GOT3 (cell line): ENCODE measurements at places on chromosomes 6 and 20.

DNA sequence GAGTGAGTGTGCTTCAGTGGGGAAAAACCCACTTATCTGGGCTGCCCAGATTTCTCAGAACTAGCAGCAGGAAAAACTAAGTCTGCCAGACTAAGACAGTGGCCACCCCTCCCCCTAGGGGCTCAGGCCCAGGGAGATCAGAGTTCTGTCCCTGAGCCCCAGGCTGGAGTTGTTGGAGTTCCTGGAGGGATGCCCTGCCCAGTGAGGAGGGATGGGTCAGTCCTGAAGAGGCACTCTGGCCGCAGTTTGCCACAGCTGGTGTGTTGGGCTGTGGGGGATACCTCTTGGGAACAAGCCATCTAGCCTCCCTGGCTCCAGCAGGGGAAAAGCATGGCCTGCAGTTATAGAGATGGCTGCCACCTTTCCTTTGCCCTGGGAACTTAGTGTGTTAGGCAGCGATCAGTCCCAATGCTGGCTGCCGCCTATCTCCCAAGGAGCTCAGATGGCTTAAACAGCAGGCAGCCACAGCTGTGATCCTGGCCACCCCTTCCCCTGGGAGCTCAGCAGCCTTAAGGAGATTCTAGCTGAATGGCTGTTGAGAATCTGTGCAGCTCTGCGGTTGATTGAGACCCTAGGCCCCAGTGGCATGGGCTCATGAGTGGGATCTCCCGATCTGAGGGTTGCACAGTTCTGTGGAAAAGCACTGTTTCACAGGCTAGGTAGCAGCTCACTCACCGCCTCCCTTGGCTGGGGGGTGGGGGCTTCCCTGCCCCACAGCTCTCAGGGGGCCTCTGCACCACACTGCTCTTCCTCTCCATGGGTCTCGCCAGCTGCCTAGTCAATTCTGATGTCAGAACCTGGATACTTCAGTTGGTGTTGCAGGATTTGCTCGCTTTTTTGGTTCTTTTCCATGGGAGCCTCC lies 13.2 kb downstream of the SIRPG start:
- DNase-seq: no peak

GRCh38 chr20:51434580-51435247 lies 107.8 kb downstream of the NFATC2 start:
- no peak for DNase-seq

DNA sequence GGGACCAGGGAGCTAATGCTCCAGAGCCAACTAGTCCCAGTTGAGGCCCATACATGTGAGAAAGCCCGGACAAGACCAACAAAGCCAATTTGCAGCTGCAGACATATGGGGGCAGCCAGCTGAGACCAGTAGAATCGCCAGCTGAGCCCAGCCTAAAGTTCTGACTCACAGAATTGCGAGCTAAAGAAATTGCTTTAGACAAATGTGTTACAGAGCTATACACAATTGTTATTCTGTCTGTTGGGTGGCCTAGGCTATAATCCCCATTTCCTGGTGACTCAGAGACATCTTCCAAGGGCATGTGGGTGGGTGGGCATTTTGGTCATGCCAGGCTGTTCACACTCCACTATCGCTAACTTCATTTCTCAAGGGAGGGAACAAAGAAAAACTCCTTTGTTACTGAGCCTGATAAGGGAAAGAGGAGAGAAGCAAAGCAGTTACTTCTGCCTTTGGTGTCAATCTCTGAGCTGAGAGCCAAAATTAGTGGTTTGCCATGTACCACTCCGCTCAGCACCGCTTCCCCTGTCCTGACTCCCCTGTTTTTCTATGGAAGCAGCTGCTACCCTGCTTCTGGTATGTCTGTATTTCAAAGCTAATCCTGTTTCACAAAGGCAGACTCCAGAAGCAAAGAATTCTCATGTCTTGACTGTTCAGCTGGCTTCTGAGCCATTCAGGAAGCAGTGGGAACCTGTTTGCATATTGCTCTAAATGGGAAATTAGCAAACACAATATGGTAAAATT lies 26.1 kb downstream of the SCP2D1 start:
- DNase-seq: no peak

DNA sequence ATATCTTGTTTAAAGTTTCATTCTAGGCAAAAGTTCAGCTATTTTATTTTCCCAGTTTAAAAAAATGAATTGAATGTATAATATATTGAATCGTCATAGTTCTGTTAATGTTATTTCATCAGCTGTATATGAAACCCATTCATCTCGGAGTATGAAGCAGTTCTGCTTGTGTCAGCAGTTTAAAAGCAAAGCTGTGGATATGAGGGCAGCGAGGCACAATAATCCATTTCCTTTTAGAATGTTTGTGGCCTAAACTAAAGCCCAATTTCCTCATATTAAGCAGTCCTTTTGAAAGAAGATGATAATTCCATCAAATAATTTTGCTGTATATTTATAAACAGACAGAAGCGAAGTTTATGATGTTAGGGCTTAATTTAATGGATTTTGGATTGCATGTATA lies 300.1 kb downstream of the SAMD5 start:
- no peak for DNase-seq

- DNase-seq: no peak
Observed at GRCh38 chr6:93036835-93037234, 382.5 kb downstream of the EPHA7 start.

DNA sequence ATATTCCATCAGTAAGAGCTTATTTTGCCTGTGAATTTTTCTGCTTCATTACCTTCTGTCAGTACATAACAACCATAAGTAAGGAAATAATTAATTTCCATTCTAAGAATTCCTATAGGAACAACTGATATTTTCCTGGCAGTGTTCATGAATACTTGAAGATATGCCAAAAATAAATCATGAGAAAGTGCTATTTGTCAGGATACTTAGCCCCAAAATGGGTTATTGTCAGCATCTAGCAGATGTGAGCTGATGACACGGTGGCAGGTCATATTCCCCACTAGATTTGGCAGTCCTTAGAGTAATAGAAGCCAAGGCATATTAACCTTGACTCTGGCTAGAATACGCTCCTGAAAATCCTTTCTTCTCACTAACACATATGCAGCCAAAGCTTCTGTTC lies 43.2 kb upstream of the CRISP1 start:
- DNase-seq: no peak

DNA sequence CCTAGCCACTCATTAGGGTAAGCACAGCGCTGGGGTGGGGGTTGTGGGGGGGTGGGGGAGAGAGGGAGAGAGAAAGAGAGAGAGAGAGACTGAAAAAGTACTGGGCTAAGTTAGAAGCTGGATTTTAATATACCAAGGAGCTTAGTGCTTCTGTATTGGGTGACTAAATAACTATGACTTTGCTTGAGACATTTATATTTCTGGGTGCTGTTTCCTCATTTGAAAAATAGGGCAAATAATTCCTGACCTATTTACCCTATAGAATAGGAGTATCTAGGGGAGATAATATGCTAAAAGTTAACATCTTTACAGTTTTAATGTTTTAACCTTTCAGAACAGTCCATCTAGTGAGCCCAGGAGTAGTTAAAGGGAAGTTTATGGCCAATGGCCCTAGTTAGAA lies 7.7 kb downstream of the NKAIN2 start:
- DNase-seq: no peak

GRCh38 chr20:23631981-23632710 lies 5.6 kb downstream of the CST3 start:
- DNase-seq: no peak

DNA sequence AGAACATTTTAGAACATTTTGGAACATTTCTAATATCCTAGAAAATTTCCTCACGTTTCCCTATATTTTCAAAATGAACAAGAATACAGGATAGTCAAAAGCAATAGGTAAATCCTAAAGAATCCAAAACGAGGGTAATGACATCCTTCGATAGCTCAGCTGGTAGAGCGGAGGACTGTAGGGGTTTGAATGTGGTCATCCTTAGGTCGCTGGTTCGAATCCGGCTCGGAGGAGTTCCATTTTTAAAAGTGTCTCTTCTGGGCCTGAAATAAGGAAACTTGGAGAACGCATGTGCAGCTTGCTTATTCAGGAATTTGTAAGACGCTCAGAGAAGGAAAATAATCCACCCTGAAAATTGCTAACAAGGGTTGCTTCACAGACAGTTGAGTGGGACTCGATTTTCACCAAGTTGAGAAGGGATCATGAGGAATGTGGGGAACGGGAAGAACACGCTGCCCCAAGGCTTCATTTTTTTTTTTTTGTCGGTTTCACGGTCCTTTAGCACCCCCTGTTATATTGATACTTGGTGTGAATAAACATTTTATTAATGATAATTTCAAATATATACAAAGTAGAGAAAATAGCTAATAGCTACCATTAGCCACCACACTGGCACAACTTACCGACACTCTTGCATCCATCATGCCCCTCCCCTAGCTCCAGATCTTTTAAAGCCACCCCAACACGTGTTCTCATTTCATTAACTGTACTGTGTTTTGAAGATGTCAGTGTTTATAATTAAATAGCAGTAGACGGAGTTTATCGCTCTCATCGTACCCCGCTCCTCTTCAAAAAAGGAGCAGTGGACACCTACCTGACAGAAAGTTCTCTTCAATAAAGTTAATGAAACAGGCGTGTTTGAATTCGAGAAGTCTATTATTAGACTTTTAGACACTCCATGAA lies 1.8 kb upstream of the ABT1 start:
- no peak for DNase-seq

GRCh38 chr6:155510879-155511278 lies 55.2 kb upstream of the NOX3 start:
- DNase-seq: no peak

- DNase-seq: no peak
Observed at GRCh38 chr6:127516662-127517273, 2.4 kb downstream of the MTCL3 start.

DNA sequence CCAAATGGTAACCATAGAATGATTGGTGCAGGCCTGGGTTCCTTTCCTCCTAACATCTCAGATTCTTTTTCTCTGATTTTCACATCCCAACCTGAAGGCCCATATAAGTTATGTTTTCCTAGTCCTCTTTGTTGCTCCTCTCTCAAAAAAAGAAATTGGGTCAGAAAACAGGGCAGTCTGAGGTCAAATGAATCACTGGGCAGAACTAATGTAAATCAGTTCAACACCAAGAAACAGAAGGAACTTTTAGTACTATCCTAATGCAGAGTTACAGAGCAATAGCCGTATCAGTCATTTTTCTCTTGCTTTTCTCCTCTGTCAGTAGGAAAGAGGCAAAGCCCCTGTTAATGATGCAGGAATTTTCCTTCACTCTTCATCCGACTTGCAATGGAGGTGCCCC lies 11.0 kb upstream of the TPD52L1 start:
- no peak for DNase-seq

- DNase-seq: no peak
Observed at GRCh38 chr6:90846824-90847223, 260.0 kb upstream of the MAP3K7 start.

GRCh38 chr6:103554911-103555310 lies 1304.8 kb downstream of the HACE1 start:
- no peak for DNase-seq

GRCh38 chr20:32626859-32627636 lies 41.9 kb upstream of the NOL4L start:
- DNase-seq: no peak

DNA sequence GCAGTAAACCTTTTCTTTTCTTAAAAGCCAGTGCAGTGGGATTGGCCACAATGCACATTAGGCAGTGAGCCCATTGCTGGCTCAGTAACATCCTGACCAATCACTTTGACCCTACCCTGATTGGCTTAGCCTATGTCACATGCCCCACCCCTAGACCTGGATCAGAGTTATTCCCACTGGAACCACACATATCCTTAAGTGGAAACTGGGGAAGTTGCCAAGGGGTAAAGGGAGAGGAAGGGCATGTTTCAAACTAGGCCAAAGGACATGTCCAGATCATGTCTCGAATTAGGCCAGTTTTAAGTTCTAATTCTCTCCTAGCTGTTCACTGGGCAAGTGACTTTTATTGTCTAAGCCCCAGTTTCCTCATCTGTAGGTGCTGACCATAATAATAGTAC lies 69.3 kb downstream of the LY86 start:
- no peak for DNase-seq

GRCh38 chr6:127464881-127465459 lies 5.8 kb upstream of the KIAA0408 start:
- no peak for DNase-seq

DNA sequence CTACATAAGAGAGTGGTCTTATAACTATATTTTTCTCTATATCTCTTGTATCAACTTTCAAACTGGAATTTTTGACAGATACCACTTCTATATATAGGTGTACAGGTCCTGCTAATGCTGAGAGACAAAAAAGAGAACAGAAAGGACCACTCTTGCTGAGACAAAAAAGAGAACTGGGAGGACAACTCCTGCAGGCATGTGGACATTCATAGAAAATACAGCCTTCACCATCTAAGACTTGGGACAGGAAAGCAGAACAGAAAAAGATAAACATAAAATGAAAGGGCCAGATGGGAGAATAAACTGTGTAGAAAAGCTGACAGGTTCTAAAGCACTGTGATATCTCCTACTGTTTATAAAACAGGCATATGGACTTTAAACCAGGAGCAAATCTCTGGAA lies 541.0 kb upstream of the ADGRB3 start:
- DNase-seq: no peak

GRCh38 chr6:91330896-91331295 lies 744.0 kb upstream of the MAP3K7 start:
- no peak for DNase-seq

DNA sequence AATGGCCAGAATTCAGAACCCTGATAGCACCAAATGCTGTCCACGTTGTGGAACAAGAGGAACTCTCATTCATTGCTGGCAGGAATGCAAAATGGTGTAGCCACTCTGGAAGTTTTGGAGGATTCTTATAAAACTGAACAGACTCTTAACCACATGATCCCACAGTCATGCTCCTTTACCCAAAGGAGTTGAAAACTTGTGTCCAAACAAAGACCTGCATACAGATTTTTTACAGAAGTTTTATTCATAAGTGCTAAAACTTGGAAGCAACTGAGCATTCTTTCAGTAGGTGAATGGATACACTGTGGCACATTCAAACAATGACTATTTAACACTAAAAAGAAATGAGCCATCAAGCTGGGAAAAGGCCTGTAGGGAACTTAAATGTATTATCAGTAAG lies 32.5 kb downstream of the PREP start:
- DNase-seq: no peak

DNA sequence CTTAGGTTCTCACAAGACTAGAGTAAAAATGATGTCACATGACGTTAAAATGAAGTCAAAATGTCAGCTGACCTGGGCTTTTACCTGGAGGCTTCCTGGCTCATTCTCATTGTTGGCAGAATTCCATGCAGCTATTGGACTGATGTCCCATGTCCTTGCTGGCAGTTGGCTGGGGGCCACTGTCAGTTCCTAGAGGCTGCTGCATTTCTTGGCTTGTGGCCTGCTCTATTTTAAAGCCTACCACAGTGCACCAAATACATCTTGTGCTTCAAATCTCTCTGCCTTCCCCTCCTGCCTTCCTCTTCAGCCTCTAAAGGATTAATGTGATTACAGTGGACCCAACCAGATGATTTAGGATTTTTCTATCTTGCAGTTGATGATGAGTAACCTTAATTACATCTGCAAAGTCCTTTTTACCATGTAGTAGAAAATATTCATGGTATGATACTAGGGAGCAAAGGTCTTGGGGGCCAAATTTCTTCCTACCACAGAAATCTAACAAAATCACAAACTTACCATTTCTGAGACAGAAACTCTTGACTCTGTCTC lies 81.9 kb downstream of the FIG4 start:
- DNase-seq: no peak

- DNase-seq: no peak
Observed at GRCh38 chr6:34650823-34651222, 45.7 kb downstream of the ILRUN start.
